ENCODE measurements at places on chromosomes 4 and X. TPM values are rescaled to one million over a fixed set of nuclear protein-coding genes. Genes with fewer than 3 reads are reported as not detected.

Gene ARMCX4
- total RNA-seq, result 17.2 TPM

Gene MED28
- 13.0 TPM for total RNA-seq

Gene ARSD
- total RNA-seq, result 11.0 TPM

Gene PGAM4
- not detected for total RNA-seq

Gene TMSB15C
- 7.8 TPM for total RNA-seq

Gene NMU
- not detected for total RNA-seq

Gene RBPJ
- total RNA-seq, result 77.2 TPM

Gene NCAPG
- total RNA-seq, result 8.4 TPM

Gene GAGE12H
- not detected for total RNA-seq

Gene VCX3A
- total RNA-seq, result not detected
